ENCODE measurements at places on chromosomes 2 and 18.

DNA sequence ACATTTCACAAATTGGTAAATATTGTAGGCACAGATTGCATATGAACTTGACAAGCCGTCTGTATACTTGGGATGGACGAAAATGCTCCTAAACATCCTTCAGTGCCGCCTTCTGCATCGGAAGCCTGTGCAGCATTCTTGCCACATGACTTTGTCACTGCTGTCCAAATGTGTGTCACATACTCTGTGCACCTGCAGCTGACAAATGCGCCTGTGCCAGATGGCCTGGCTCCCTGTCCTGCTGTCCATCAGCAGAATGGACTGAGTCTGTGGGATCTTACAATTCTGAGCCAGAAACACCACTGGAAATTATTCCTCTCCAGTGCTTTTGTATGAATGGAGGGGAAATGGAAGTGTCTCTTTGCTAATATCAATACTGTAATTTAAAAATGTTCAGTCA is 89.9 kb downstream of the DCDC2C start:
- DNase-seq = no peak

- DNase-seq = no peak
Observed at GRCh38 chr2:124805060-124805459, 780.0 kb downstream of the CNTNAP5 start.

DNA sequence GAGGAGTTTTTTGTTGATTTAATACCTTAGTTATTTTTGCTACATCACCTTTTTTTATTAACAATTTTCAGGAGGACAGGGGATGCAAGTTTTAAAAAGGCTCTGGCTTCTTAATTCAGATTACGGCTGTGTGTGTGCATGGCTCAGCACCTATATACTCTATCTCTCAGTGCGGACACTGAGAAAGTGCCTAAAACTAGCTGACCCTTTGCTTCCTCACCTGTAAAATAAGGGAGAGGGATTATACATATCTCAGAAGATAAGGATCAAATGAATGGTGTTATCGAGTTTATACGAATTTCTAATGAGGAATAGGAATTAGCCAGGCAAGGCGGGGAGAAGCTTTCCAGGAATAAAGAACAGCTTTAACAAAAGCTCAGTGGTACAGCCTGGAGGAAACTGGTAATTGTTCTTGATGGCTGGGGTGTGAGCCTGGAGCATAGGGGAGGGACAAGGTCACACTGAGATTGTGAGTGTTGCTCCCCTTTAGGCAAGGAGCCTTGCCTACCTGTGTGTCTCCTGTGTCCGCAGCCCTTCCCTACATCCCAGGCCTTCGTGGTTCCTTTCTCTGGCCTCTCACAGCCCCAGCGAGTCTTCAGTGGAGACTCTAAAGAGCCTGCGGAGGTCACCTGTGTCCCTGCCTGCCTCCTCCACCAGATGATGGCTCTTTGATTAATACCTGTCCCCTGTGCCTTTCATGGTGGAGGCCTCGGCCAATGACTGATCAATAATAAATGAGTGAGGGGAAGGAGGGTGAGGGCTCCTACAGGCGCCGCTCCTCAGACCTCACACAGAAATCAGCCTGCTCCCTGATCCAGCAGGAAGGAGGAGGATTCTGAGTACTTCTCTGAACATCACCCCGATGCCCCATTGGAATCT is 92.7 kb downstream of the DDX1 start:
- no peak for DNase-seq

DNA sequence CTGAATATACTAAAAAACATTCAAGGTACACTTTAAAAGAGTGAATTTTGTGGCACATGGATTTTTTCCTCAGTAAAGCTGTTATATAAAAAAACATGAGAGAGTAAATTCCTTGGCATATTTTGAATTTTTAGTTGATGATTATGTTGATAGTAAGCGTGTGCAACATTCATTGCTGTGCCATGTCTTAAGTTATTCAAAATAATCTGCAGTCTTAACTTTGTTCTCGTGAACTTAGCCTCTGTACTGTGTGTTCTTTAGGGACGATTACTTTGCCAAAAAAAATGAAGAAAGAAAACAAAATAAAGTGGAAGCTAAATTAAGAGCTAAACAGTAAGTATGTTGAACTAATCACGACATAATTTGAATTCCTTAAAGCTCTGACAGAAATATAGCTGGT is 9.6 kb downstream of the SSB start:
- no peak for DNase-seq

DNA sequence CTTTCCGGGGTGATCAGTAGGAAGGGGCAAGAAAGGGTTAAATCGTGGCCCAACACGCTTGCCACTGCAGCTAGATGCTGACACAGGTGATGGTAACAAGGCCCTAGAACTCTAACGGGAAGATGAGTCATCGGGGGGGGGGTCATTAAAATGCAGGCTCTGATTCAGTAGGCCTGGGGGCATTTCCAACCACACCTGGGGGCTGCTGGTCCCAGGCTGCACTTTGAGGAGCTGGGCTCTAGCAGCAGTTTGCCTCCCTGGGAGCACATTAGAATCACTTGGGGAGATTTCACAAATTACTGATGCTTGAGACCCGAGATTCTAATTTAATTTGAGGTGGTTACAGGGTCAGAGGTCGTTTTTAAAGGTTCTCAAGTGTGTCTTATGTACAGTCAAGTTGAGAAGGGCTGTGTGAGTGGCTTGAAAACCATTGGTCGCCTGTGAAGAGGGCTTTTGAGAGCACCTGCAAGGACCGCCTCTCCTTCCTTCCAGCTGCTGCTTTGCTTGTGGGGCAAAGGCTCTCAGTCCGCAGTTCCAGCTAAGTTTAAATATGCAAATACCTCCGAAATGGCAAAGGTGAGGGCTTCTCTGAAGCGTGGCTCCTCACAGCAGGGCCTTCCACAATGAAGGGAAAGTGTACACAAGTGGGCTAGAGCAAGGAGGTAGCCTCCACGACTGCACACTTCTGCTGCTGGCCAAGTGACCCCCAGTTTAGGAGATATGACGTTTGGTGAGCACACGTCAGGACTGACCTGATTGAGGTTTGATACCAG is 128.0 kb upstream of the MSH6 start:
- no peak for DNase-seq

- DNase-seq = no peak
Observed at GRCh38 chr2:55311444-55311870, 42.4 kb upstream of the MTIF2 start.

DNA sequence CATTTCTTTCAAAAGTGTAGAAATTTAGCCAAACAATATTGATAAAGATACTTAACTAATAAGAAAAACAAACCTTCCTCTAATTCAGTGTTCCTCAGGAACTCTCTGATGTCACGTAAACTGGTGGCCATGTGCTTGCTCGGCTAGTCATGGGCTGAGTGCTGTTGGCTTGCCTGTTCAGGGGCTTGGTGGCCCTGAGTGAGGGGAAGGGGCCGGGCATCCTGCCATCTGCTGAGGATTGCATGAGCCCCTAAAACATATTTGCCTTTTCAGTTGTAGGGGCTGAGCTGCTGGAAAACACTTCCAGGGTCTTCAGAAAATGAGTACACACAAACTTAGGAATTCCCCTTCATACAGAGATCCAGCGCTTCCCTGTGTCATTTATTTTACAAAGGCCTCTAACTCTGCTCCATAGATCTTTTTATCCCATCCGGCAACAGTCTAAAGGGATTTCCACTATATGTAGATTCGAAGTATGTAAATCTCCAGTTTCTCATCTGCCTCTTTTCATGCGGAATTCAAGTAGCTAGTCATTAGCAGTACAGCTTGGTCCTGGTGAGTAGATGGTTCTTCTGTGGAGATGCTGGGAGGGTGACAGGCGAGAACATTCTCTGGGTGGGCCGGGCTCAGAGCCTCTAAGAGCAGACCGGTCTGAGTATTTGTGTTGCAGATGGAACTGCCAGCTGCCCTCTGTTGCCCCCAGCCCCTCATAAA is 20.1 kb upstream of the NFATC1 start:
- DNase-seq = no peak

GRCh38 chr18:2274613-2275012 is 296.7 kb downstream of the METTL4 start:
- DNase-seq = no peak

GRCh38 chr18:31101183-31102024 is 817 bp downstream of the DSC2 start:
- no peak for DNase-seq

- DNase-seq = no peak
Observed at GRCh38 chr2:232869138-232870017, 686 bp upstream of the SNORC start.

GRCh38 chr18:69840001-69840400 is 107.7 kb downstream of the CD226 start:
- no peak for DNase-seq

DNA sequence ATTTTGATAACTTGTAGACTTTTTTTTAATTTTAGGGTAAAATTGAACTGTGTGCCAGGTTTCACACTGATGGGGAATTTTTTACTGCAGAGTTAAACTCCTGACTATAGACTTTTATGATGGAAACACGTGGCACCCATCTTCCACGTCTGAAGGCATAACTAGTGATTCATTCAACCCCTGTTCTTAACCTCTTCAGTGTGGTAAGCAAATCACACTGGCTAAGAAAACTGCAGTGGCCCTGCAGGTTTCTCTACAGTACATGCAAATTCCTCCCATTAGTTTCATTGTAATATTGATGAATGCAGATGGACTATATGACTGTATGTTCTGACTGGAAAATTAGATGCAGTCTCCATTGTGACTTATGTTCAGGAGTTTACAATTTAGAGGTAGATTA is 47.2 kb downstream of the SMAD4 start:
- no peak for DNase-seq

- no peak for DNase-seq
Observed at GRCh38 chr18:72895548-72895947, 27.8 kb upstream of the NETO1 start.

DNA sequence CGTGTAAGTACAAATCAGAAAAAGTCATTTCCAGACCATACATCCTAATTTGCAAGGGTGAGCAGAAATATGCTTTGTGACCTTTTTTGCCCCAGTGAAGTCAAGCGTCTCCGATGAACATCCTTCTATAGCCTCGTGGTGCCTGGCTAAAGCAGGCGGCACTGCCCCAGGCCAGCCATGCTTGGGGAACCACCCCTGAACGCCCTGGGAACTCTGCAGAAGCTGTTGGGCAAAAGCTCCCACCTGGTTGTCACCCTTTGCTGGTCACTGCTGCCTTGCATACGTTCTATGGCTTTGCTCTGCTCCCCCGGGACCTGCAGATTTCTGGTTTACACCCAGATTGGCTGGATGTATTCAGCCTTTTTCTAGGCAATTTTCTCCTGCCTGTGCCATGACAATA is 256.4 kb downstream of the SS18 start:
- DNase-seq = no peak

DNA sequence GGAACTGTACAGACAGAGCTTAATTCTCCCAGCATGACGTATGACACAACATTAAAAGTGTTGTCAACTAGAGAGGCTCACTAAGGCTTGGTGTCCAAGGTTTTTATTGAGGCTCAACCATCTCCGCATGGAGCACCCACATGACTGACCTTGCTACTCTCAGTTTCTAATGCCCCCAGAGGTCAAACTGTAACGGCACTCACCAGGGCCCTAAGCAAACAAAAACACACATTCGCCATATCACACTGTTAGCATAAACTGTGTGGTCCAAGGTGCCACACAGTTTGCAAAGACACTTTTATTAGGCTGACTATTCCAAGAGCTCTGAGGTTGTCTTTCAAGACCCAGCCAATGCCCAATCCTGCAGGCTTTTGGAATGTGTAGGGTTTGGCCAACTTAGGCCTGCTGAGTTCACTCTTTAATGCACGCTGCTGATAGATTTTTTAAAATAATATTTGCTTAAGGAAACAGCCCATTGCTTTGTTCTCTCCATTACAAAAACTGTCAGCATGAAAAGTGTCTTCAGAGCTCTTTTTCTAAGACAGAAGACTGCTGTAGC is 114.9 kb downstream of the DSC3 start:
- no peak for DNase-seq

DNA sequence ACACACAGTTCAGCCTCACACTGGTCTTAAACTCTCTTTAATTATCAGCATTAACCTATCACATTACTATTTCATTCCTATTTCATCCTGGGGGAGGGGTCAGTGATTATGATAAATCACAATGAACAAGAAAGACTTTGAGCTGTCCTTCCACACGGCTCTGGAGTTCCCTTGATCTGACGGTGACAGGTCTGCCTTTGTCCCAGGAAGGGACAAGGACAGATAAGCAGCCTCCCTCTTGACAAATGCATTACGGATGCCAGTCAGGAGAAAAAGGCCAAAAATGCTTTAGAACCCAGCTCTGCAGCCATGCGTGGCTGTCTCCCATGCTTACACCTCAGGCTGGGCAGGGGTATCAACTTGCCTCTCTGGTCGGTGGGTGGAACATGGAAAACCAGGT is 281.7 kb downstream of the BCL11A start:
- DNase-seq = no peak

GRCh38 chr2:40255103-40255502 is 196.8 kb downstream of the SLC8A1 start:
- DNase-seq = no peak

DNA sequence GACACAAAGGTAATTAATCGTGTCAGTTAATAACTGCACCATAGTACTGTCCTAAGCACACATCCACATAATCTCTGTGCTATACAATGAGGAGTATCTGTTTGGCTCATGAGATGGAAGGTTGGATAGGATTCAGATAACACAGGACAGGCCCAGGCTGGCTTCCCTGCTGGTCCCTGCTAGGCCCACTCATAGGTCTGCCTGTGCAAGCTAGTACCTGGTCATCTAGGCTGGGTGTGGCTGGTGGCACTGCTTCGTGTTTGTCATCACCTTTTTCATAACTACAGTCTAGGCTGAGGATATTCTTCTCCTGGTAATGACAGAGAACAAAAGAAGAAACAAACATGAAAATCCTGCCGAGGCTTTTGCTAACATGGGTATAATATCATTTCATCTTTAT is 392.8 kb downstream of the TRIB2 start:
- no peak for DNase-seq

GRCh38 chr2:168673265-168674189 is 128.9 kb upstream of the NOSTRIN start:
- no peak for DNase-seq

- no peak for DNase-seq
Observed at GRCh38 chr2:20585359-20585709, 65.6 kb downstream of the HS1BP3 start.

DNA sequence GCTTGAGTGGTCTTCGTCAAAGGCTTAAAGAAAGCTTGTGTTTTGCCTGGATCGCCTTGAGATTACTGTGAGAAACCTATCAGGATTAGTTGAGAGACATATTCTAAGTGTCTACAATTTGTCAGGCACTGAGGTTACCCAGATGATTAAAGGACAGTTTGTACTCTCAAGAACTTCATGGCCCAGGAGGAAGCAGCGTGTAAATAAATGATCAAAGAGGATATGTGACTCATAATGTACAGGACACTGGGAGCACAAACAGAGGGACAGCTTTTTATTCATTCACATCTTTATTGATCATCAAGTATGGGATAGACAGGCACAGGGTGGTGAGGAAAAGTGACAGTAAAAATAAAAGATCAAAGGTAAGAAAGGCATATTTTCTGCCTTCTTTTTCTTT is 152.6 kb upstream of the FSHR start:
- DNase-seq = no peak

GRCh38 chr2:164213916-164214315 is 407.4 kb downstream of the GRB14 start:
- DNase-seq = no peak
